ENCODE measurements at places on chromosomes 4 and X.

GRCh38 chr4:80026100-80026499 is 46.9 kb downstream of the ANTXR2 start:
- no peak for DNase-seq

DNA sequence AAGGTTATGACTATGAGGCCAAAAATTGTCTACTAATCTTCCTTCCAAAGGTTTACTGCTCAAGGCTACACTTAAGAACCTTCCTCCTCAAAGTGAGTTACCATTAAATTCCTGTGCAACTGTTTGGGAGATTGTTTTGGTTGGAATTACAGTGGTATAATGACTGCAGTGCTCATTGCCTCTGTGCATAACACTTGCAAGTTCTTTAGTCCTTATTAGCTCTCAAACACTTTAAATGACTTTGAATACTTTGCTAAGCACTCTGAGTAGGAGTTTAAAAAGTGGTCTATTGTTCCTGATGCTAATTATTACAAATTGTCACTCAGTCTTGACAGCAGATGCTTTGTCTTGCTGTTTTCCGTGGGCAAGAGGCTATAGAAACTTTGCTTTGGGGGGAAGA is 422.8 kb upstream of the PABPC4L start:
- DNase-seq, result no peak

DNA sequence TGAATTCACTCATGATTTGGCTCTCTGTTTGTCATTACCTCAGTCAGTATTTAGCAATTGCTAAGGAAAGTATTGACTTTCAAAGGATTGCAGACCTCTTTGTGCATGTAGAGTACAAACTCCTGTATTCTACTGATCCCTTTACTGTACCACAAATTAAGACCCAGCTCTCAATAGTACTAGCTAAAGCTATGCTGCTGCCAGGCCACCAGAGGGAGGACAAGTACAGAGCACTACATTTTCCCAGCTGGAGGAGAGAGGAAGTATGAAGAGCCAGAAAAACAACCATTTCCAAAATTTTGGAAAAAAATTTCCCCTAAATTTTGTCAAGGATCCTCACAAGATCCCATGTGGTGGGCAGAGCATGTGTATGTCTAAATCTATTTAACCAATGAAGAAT is 175.0 kb upstream of the MTMR8 start:
- no peak for DNase-seq

DNA sequence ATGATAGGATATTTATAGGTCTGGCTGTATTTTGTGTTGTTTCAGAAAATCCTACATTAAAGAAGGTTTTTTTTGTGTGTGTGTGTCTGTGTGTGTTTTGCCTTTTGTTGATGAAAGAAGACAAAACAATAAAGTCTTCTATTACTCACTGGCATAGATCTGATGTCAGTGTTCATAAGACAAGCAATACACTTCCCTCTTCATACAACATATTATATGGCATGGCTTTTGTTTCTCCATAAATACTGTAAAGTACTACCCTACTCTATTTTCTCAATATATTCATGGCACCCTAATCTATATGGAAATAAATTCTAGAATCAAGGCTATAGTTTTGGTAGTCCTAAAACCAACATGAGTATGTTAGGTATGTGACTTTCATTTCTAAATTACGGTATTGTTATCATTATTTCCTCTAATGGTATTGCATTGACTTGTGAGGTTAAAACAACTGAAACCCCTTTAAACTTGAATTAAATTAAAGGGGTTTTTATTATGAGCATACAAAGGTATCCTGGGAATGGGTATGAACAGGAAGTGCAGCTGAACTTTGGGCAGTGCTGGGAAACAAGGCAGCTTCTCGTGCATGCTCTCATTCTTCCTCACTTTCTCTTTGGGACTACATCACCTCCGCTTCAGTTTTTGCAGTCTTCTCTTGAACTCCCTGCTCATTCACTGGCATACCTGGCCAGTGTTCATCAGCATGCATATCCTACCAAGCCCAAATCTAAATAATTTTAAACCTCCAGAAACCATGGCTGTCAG is 70.5 kb upstream of the PRSS48 start:
- DNase-seq, result no peak

DNA sequence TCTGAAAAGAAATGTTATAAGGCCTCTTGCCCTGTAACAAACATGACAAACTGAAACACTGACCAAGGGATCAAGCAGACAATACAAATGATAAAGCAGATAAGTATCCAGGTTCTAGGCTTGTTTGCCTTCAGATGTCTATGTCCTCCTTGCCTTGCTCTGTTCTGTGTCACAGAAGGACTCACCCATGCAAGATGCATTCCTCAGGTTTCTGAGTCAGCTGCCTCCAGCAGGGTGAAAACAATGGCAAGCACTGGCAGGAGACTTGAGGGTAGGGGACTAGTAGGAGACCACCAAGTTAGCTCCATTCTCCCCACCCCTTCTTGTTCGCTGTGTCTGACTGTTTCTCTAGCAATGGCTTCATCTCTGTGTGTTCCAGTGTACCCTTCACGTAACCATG is 76.6 kb upstream of the CXXC4 start:
- no peak for DNase-seq

GRCh38 chr4:177256950-177257349 is 52.7 kb upstream of the NEIL3 start:
- DNase-seq, result no peak

DNA sequence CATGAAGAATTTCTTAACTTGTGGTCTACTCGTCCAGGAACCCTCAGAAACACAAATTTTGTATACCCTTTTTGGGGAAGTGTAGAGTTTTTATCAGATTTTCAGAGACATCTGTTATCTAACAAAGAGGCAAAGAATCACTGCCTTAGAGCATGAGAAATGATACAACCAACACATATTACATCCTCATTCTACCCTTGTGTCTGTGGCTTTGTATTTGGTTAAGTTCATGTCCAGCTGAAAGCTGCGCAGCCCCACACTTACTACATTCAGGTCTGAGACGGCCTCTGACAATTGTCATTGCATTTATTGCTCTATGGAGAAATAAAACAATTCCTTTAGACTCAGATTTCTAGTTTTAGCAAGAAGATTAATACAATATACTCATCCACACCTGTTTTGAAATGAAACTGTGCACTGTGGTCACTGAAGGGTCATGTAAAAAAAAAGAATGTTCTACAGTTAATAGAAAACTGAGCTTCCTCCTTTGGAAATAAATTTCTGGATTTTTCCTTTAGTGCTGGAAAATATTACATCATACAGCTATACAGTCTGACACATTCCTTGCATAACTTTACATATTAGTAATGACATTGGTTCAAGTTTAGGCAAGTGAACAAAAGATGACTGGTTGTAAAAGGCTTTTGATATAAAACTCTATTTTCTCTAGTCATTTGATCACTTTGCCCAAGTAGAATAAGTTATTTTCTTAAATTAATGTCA is 39.8 kb downstream of the GLRB start:
- DNase-seq, result no peak

DNA sequence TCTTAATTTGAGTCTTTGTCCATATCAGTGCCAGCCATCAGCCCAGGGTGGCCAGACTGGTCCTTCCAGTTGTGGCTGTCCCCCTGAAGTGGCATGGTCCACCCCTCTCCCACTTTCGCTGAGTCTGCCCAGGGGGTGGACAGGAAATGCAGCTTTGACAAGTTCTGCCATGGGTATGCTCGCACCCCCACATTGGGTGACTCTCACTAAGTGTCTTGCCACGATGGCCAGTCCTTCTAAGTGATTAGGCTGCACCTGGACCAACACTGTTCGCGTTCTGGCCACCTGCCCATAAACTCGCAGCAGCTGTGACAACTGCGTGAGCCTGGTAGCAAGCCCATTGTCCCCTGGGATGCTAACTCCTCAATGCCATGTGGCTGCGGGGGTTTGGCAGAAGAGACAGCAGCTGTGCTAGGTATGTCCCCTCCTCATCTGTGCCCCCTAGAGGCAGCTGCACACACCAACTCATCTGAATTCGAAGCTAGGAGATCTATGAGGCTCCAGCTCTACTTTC is 10.0 kb upstream of the LNX1 start:
- peak; percentile 6 for DNase-seq

DNA sequence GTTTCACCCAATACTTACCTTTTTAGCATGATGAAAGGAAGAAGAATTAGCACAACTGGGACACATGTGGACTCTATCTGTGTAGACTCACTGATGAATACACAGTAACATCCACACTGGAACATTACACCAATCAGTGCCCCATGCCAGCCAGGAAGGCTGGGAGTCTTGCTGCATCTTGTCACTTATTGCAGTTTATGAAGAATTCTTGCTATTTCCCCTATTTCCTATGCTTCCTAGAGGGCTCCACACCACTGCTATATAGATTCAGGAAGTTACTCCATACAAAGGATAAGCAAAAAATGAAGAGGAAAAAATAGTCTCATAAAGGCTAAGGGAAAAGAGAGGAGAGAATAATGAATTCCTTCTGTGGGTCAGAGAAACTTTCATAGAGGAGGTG is 201.0 kb downstream of the CAMK2D start:
- no peak for DNase-seq

GRCh38 chr4:150209140-150209829 is 131.0 kb downstream of the DCLK2 start:
- DNase-seq, result no peak

GRCh38 chr4:126799416-126799815 is 833.3 kb upstream of the INTU start:
- no peak for DNase-seq

DNA sequence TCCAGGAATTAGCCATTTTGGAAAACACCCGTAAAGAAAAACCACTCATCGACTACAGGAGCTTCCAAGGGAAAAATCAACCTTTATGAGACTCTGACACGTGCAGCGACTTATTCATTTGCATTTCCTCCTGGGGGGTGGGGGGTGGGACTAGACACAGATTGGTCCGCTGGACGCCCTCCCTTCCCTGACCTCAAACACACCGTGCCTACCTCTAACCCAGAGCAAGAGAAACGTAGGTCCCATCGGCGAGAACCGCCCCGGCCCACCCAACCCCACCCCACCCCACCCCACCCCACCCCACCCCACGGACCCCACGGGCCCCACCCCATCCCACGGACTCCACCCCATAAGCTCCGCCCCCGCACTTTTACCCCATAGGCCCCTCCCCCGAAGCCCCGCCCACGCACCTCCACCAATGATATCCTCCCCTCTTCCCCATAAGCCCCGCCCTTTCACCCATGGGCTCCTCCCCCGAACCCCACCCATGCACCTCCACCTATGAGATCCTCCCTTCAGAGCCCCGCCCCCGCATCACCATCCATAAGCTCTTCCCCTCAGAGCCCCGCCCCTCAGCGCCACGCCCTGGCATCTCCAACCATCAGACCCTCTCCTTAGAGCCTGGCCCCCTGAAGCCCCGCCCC is 1.1 kb downstream of the GTPBP6 start:
- DNase-seq, result no peak

- no peak for DNase-seq
Measured at GRCh38 chr4:138688408-138689085, 327.0 kb upstream of the NOCT start.

DNA sequence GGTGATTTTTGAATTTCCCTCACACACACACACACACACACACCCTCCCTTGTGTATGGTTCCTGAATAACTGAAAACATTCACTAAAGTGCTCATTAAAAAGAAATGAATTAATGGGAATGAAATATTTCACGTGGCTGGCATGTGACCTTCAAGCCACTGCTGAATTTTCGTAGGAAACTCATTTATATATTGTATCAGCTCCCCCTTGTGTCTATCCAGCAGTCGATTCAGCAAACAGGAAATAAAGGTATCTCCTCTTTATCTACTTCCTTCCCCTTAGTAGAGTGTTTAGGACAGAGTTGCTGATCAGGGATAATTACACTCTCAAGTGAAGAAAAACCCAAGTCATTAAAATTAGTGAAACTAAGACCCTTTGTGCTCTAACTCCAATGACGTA is 912.6 kb upstream of the LCORL start:
- DNase-seq, result no peak

- DNase-seq, result no peak
Measured at GRCh38 chr4:110619463-110620247, 3.2 kb downstream of the PITX2 start.

GRCh38 chr4:7325541-7325940 is 109.2 kb downstream of the PSAPL1 start:
- no peak for DNase-seq

- no peak for DNase-seq
Measured at GRCh38 chr4:18127030-18127429, 105.5 kb upstream of the LCORL start.

GRCh38 chr4:99215521-99215920 is 3.5 kb downstream of the ADH6 start:
- DNase-seq, result no peak

DNA sequence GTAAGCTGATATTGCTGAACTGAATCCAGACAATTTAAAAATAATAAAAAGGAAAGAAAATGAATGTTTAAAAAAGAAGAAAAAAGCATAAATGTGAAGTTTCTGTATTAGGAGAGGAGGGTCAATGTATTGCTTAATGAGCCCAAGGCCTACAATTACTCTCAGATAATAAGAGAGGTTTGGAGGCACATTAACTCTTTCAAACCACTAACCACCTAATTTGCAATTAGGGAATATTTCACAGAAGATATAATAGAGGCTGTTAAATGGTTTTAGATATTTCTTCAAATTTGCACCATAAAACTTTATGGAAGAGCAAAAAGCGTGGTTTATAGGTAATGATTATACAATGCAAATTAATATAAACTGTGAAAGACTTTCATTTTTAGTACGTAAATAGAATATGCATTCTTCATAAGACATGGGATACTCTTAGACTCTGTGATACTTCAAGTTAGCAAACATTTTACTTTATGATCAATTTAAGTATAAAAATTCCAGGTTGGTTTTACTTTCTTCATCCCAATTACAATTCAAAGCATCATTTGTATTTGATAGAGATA is 364.2 kb upstream of the GALNTL6 start:
- DNase-seq, result no peak

GRCh38 chr4:675980-676870 is 1.9 kb downstream of the MYL5 start:
- no peak for DNase-seq

DNA sequence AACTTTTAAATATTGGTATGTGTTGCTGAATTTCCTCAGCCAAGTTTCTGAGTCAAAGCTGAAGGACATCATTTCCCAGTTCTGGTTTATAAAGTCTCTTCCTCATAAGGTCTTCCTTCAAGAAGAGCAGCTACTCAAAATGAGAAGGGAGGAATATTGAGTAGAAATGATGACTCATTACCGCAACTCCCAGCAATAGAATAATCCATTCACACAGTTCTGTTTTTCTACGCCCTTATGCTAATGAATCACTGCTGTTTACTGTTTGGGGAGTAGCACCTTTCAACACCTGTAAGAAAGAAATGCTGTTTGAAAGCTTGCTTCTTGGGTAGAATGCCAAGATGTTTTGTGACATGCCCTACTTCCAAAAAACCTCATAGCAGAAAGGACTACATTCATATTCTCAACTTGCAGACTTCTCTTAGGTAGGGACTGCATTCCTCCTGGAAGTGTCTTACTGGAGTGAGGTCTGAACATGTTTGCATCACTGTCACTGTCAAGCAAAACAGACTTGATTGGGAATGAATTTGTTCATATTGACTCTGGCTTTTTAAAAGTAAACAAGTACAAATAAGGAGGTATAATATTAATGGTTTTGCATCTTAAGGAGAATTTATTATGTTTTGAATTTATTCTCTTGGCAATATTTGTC is 147.2 kb upstream of the BANK1 start:
- no peak for DNase-seq

GRCh38 chr4:24921491-24921890 is 8.6 kb upstream of the CCDC149 start:
- no peak for DNase-seq
